ENCODE measurements at places on chromosomes 3 and 15. TPM values are rescaled to one million over a fixed set of nuclear protein-coding genes. Genes with fewer than 3 reads are reported as not detected.

DNA sequence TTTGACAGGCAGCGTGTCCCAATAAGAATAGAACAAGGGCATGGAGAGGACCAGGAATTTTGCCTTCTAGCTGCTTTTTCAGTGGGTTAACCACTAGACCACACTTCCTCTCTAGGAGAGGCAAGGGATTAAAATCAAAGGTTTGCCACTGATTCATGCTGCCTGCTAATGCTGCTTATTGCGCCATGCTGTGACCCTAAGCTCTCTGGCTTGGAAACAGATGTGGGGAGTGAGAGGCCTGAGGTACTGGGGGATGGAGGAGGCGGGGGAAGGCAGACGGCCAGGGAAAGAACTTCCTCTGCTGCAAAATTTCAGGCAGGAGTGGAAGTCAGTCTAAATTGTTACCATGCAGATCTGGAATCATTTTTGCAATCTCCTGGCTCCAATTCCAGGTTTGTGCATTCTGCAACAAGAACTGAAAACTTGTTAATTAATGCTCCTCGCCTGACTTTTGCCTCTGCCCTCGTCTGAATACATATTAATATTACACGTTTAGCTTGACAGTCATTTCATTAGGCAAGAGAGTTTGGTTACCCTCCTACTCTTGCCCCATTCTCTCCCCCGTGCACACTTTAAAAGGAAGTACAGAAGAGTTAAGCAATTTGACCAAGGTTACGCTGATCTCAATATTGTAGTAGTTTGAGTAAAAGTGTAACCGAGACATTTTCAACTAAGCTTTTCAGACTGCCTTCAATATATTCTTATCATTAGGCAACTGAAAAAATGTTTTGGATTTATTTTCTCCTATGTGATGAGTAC, 121.7 kb upstream of the SPRED1 start:
- H3K27ac ChIP-seq: no peak overlapping the region
- H3K4me1 ChIP-seq: no peaks in the 10 kb centered on the region
- no peak overlapping the region for H3K4me3 ChIP-seq

FRMD5 gene
- total RNA-seq: 0.39 TPM

DNA sequence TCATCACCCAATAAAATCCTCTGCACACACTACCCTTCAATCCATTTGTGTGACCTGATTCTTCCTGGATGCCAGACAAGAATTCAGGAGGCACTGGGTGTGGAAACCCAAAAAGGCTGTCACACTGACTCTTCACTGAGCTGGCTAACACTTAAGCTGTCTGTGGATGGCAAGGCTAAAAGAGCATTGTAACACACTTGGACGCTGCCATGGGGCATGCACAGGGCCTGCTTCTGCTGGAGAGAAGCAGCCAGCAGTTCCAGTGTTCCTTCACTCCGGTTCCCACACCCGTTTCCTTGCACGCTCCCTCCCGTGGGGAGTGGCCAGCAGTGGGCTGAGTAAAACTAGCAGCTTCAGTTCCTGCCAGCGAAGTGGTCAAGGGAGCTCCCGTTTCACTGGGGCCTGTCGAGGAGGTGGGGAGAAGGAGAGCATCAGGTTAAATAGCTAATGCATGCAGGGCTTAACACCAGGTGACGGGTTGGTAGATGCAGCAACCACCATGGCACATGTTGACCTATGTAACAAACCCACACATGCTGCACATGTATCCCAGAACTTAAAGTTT, 737.1 kb downstream of the FHIT start:
- H3K27me3 ChIP-seq: no peaks in the 10 kb centered on the region
- no peak for DNase-seq
- no peaks in the 10 kb centered on the region for H3K4me1 ChIP-seq
- H3K4me3 ChIP-seq: no peak overlapping the region
- no peak overlapping the region for H3K27ac ChIP-seq

DNA sequence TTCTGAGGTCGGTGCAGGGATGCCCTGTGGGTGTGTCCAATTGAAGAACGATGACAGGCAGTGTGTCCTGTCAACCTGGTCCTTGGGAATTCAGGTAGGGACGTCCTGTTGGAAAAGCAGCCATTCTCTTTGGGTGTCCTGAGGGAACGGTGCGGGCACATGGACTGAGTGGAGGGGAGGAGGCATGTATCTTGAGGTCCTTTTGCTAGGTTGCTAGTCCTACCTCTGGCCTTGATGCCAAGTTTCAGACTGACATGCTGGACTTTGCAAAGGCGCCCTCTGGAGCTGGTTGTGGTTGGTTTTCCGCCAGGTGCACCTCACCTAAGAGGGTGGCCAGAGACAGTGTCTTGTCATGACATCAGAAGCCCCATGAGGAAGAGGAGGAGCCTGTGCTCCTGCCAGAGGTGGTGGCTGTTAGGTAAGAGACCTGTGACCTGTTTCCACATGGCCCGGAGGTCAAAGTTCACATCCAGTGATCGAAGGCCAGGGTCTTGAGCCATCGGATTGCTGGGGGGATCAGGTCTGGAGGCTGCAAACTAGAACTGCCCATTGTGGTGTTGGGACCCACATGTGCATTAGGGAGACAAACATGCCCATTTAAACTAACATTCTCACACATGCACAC, 106.3 kb downstream of the SNRPN start:
- H3K27ac ChIP-seq: no peak overlapping the region
- no peak overlapping the region for H3K4me3 ChIP-seq
- H3K27me3 ChIP-seq: no peaks in the 10 kb centered on the region
- H3K36me3 ChIP-seq: peaks cover 59% of the 10 kb centered on the region
- H3K4me1 ChIP-seq: no peaks in the 10 kb centered on the region

DNA sequence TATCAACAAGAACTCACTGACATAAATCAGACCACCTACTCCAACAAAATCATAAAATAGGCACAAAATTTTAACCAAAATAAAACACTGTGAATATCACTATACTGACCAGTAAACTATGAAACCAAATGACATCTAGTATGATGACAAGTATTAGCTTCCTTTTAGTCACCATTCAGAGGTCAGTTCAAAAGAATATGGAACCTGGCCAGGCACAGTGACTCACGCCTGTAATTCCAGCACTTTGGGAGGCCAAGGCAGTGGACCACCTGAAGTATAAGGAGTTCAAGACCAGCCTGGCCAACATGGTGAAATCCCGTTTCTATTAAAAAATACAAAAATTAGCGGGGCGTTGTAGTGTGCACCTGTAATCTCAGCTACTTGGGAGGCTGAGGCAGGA, 65.8 kb downstream of the SMARCC1 start:
- H3K36me3 ChIP-seq: peaks cover 2% of the 10 kb centered on the region
- no peak overlapping the region for H3K4me3 ChIP-seq
- no peak overlapping the region for H3K27ac ChIP-seq
- DNase-seq: peak; percentile 59
- H3K27me3 ChIP-seq: no peaks in the 10 kb centered on the region
- H3K4me1 ChIP-seq: no peaks in the 10 kb centered on the region

- no peaks in the 10 kb centered on the region for H3K36me3 ChIP-seq
- no peaks in the 10 kb centered on the region for H3K27me3 ChIP-seq
- no peak overlapping the region for H3K4me3 ChIP-seq
- H3K4me1 ChIP-seq: no peaks in the 10 kb centered on the region
Measured at GRCh38 chr3:129934234-129935123, 40.0 kb upstream of the TRH start.

DNA sequence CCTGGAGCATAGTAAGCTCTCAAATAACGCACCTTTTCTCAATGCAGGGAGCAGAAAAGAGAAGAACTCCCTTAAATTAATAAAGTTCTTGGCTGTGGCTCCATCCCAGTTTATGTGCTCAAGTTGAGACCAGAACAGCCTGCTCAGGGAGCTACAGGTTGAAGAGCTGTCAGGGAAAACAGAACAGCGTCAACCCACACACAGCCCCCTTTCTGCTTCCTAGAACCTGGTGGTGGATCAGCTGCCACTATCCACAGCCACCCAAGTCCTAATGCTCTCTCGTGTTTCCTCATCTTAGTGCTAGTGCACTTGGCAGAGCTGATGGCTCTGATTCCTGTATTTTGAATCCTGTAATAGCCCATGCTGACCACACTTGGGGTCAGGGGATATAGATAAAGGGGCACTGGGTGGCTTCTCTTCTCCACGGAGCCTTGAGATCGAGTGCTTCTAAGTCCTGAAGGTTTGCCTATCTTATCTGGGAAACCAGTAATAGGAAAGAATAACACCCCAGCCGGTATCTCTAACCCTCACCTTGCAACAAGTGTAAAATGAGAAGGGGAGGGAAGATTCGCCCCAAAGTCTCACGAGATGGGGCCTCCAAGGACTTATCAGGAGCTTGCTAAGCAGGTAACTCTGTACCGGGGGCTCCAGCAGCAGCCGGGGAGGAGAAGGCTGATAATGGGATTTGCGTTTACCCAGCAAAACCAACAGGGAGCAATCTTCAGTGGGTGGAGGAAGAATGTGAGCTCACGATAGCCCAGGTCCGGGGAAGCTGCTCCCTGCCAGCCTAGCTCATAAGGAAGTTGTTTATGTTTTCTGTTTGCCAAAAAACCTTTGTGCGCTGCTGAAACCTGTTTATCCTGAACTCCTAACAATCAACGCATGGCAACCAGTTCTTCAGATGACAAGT, 136.2 kb upstream of the ICE2 start:
- no peaks in the 10 kb centered on the region for H3K36me3 ChIP-seq
- no peak for DNase-seq
- H3K27ac ChIP-seq: no peak overlapping the region
- H3K4me1 ChIP-seq: peaks cover 3% of the 10 kb centered on the region

Measured in aorta (tissue), 5 donors.